ENCODE measurements at places on chromosomes 5 and 9.

DNA sequence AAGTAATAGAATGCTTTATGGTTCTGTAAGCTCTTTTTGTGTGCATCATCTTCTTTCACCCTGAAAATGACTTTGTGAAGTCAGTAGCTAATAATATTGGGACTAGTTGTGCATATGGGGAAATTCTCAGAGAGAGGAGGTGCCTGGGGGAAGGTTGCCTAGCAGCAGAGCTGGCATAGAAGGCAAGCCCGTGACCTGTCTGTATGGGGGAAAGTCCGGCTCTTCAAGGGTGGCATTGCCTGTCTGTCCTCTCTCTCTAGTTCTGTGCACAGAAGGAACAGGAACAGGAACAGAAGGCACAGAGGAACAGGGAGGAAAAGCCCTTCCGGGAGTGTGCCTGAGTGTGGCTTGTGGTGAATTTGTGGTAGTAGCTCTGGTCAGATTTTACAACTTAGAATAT, 33.1 kb downstream of the SH3GL2 start:
- DNase-seq: no peak

DNA sequence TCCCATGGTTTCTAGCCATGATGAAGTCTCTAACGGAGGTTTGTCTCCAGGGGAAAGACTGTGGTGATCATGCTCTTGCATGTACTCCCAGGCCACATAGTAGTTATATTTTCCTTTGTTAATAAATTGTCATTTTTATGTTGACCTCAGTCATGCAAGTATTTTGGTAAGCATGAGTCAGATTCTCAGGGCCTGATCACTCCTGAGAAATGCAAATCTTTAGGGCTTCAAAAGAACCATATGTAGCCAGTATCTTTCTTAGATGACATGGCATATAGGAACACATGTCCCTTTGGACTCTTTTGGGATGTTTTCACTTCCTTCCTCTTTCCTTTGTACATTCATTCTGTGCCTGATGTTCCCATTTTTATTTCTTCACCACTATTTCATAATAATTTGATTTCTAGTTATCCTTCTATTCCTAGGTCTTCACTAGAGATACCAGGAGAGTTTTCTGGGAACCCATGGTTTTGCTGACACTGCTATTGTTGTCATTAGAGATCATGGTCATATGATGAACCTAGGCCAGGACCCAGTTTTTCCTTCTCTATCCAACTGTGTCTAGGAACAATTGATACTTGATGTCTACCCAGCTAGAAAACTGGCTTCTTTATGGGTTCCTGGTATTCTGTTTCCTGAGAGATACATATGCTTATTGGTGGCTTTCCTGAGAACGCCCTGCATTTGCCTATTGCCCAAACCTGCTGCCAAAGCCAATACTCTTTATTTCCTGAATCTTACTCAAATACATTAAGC, 248.1 kb upstream of the NREP start:
- no peak for DNase-seq

GRCh38 chr5:98599016-98599415, 174.4 kb upstream of the RGMB start:
- DNase-seq: no peak

DNA sequence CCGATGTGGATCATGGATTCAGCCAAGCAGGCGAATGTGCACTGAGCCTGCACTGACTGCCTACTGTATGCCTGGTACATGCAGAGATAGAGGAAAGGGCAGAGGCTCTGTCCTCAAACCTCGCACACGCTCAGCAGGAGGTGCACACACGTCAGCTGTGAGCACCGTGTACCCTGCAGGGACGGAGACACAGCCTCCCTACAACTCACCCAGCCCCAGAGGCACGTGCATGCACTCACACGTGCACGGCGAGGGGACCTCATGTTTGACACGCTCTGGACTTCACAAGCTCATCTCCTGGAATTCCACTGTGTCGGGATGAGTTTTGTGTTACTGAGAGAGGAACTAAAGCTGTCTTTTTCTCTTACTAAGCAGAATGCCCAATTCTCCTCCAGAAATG, 48.4 kb downstream of the IRX2 start:
- DNase-seq: no peak

DNA sequence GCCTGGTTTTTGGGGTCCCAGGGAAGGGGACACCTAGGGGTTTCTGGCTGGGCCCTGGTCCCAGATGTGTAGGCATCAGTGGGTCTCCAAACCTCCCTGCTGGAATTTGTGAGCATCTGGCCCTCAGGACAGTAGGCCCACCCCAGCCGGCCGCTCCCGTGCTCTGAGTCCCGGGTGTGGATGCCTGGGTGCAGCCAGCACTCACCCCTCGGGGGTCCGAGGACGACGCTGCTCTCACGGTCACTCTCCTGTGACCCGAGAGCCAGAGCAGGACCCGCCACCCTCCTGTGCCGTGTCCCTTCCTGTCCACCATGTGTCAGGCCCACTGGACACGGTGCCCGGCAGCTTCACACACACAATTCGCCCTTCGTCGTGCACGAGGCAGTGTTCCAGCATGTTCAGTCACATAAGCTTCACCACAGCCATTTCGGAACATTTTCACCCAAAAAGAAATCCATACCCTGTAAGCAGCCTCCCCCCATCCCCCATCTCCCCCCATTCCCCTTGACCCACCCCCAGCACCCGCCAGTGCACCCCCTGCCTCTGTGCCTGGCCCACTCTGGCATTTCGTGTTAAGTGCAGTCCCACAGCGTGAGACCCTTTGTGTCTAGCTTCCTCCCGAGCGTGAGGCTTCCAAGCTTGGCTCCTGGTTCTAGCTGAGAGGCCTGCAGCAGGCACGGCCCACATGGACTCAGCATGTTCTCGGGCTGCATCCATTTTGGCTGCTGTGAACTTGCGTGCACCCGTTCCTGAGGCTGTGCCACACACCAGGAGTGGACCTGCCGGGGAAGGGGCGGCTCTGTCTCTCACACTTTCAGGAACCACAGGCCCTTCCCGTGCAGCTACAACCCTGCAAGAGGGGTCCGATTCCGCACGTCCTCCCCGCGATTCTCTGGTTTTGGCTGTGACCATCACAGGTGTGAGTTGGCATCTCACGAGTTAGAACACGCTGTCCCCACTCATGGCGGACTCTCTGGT, 40.5 kb downstream of the NKD2 start:
- no peak for DNase-seq

DNA sequence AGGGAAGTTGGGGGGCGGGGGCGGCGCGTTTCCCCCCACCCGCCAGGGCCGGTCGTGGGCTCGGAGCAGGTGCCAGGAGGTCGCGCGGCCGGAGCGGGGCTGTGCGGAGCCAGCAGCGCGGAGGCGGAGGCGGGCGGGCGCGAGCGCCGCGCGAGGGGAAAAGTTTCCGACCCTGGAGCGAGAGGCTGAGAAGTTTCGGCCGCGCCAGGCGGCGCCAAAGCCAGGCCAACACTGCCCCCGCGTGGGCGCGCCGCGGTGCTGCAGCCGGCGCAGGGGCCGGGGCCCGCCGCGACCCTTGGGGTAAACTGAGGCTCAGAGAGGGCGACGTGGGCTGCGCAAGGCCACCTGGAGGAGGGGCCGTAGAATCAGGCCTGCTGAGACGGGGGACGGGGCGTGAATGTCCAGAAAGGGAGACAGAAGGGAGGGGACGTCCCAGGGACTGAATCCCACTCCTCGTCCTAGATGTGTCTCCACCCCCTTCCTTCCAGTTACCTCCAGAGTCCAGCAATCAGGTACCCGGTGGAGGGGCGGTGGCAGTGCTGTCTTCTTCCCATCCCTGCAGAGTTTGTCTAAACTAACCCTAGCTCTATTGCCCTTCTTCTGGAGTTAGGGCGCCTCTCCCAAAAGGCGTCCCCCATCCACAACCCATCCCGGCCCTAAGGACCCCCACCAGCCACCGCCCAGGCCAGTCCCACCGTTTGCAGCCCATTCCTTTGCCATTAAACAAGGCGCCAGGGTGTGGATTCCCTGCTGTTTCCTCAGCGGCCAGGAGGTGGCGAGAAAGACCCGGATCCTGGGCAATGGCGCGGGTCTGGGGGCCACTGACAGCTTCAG, 10.2 kb downstream of the C9orf50 start:
- DNase-seq: no peak

DNA sequence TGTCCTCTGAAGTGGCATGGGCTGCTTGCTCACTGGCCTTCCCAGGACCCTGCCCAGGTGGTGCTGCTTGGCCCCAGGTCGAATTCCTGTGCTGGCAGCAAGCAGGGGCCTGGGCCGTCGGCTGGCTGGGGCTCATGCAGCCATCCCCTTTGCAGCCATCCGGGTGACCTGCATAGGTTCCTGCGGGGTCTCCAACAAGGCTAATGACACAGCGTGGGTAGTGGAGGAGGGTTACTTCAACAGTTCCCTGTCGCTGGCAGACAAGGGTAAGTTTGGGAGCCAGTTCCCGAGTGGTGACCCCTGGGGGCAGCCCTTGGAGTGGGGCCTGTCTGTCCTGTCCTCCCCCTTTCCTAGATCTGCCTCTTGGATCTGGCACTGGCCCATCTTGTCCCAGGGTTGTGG, 6.1 kb upstream of the EHMT1 start:
- no peak for DNase-seq

GRCh38 chr5:24609706-24610105, 35.1 kb downstream of the CDH10 start:
- DNase-seq: peak; percentile 76

DNA sequence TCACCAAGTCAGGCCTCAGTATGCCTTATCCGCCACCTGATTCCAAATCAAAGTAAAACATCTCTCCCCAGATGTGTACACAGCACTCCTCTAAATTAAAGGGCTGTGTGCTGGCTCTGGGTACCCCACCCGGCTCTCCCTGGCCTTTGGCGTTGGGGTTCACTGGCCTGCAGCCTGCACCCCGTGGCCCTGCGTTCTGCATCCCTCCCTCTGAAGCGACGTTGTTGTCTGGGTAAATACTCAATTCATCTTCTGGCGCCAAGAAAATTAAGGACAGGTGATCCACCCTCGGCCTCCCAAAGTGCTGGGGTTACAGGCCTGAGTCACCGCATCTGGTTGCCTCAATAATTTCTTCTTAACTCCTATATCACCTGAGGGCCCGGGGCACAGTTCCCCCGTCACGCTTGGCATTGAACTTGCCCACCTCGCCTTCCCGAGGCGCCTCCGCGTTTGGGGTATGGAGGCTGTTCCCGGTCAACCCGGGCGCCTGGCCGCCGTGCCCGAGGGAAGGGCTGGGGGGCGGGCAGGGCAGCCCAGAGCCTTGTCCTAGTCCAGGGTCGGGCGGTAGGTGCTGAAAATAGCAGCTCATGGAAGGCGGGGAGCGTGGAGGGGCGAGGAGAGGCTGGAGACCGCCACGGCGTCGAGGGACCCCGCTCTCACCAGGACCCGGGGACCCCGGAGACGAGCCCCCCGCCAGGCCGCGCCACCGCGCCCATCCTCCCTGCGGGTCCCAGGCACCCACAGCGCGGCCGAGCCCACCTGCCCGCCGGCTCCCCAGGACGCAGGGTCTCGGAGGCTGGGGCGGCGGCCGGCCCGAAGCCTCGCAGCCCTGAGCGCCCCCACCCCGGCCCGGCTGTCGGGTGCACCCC, 531 bp downstream of the ABO start:
- DNase-seq: no peak

- no peak for DNase-seq
Measured at GRCh38 chr5:5165541-5166002, 25.4 kb downstream of the ADAMTS16 start.

Data from NCI-H446 (cell line).